Activated T-cell treated with anti-CD3 and anti-CD28 coated beads, Interleukin-2, amount 50 U/mL, for 72 hours (primary cell): ENCODE measurements at places on chromosomes 5 and 9.

- DNase-seq: no peak
These were observed 203.0 kb downstream of the TTLL11 start for GRCh38 chr9:121889990-121890563.

- DNase-seq: no peak
These were observed 205.2 kb upstream of the ZNF608 start for GRCh38 chr5:124951661-124952060.

GRCh38 chr5:67581203-67581602 lies 384.6 kb upstream of the CD180 start:
- DNase-seq: no peak

GRCh38 chr5:44935262-44935661 lies 126.5 kb downstream of the MRPS30 start:
- no peak for DNase-seq

- no peak for DNase-seq
These were observed 4.8 kb downstream of the GLIPR2 start for GRCh38 chr9:36141288-36141687.

DNA sequence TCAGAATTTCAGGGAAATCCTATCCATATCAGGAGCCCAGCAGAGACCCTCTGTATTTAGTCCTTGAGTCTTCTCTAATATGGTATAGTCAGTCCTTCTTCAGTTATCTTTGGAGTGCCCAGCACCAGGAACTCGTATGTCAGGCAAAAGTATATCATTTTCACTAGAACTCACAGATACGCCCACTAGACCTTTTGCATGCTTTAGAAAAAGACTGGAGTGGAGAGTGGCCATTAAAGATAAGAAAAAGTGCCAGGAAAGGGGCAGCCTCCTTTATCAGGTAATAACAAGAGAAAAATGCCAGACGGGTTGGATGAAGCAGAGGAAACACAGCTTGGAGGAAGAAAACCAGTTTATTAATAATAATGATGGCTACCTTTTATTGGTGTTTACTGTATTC lies 63.5 kb downstream of the GPR21 start:
- DNase-seq: no peak

DNA sequence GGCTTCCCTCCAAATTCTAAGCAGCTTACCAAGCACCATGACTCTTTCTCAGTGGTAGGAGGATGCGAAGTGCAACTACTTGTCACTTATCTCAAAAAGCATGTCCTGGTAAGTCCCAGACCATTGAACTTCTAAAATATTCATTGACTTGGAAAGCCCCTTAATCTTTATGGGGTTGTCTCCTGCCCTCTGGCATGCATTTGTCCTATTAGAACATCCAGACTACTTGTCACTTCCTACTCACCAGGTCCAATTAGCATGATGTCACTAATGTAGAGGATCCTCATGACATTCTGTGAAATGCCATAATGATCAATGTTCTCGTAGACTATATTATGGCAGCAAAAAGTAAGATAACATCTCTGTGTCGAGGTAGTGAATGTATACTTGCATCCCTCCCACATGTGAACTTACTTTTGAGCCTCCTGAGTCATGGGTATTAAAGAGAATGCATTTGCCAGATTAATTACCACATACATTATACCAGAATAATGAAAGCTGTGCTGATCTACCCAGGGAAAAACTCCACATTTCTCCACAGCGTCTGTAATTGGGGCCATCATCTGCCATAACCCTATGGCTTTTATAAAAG lies 63.5 kb upstream of the RAD23B start:
- no peak for DNase-seq

DNA sequence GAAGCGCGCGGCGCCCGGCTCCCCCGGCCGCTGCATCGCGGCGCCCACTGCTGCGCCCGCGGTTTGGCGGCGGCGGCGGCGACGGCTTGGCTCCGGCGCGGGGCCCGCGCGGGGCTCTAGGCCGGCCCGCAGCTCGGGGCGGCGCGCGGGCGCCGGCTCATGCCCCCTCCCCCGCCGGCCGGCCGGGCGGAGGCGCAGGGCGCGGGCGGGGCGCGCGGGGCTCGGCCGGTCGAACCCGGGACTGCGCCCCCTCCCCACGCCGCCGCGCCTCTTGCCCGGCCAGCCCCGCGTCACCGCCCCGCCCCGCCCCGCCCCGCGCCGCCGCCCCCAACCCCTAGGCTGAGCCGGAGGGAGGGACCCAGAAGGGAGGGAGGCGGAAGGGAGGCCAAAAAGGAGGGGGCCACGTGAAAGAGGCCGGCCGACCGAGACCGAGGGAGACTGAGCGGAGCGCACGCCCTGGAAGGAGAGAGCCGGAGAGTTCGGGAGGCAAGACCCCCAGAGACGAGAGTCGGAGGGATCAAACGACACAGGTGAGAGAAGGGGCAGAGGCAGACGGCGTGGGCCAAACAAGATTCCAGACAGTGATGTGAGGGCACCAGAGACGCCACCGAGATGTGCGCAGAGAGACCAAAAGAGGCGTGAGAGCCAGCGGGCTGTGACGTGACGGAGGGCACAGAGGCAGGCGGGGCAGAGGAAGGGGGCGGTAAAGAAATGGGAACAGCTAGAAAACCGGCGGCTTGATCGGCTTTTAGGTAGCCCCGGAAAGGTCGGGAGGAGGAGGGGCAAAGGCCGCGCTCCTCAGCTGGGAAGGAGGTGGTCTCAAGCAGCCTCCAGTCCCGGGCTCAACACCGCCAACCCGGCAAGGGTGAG lies at the start of gene BARX1:
TSS of gene BARX1 (minus strand) at position 245 of the 870 bp plus-strand sequence. CDS start at position 36, 209 bp downstream.
- DNase-seq: peak; percentile 50

DNA sequence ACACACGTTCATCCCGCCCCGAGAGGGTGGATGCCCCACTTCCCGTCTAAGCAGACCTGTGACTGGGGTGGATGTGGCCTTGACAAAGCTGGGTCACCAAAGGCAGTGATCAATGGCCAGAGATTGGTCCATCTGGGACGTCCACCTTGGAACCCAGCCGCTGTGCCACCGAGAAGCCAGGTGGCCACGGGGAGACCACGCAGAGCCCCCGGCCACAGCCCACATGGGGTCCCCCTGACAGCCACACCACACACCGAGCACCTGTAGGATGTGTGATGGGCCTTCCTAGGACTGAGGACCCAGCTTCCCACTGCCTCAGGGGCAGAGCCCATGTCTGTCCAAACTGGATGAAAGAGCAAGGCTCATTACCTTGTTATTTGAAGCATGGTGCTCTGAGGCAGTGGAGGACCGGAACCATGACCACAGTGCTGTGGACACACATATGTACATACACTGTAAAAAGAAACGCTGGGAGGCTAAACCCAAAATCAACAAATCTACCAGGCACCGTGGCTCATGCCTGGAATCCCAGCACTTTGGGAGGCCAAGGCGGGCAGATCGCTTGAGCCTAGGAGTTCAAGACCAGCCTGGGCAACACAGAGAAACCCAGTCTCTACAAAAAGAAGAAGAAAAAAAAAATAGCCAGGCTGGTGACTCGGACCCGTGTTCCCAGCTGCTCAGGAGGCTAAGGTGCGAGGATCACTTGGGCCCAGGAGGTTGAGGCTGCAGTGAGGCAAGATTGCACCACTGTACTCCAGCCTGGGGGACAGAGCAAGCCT lies 50.1 kb downstream of the MRPL36 start:
- no peak for DNase-seq

- DNase-seq: no peak
These were observed 103.2 kb downstream of the KLF4 start for GRCh38 chr9:107386396-107386795.

DNA sequence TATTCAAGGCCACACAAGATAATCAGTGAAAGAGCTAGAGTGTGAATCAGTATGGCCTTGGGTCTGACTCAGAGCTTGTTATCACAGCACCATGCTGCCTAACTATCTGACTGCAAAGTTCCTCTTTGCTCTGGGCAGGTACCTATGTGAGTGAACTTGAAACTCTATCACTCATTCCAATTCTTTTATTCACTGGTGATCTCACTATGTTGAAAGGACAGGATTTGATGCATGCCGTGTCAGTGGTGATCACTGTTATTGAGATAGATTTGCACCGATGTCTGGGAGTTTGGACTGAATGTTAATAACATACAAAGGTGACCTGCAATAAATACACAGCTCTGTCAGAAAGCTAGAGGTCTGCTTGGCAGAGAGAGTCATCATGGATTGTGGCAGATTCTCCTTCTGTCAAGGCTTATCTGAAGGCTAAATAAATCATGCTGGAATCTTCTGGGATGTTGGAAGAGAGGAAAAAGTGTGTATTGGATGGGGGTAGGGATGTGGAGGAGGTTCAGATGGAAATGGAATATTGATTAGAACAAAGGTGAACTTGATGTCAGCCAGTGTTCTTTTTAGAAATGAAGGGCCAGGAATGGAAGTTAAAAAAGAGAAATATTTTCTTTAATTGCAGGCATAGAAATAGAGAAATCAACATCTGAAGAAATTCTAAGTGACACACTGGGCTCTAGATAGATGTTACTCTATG lies 91.8 kb upstream of the TNC start:
- peak; percentile 56 for DNase-seq

DNA sequence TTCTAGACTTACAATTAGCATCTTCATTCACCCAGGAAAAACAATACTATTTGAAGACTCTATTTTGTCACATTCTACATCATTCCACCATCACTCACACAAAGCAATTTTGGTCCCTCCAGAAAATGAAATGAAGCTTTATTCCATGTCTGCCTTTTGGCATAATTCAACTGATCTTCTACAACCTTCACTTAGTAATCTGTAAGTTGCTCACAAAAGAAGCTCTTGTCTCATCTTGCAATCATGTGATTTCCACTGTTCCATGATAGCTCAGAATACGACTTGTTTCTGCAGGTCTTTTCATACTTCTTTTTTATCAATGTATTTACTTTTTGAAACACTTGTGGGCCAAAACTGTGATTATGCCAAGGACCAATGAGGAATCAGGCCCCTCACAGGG lies 261.9 kb upstream of the NR4A3 start:
- no peak for DNase-seq

GRCh38 chr5:72661405-72661804 lies 154.2 kb upstream of the ZNF366 start:
- DNase-seq: no peak

DNA sequence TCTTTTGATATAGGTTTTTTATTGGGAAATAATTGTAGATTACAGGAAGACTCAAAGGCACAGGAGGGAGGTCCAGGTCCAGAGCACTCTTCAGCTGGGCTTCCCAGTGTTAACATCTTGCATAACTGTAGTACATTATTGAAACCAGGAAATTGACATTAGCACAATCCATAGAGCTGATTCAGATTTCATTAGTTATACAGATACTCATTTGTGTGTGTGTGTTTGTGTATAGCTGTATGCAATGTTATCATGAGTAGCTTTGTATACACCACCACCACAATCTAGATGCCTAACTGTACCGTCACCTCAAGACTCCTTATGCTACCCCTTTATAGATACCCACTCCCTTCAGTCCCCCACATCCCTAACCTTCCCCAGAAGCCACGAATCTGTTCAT lies 47.9 kb downstream of the SLC36A1 start:
- DNase-seq: no peak

- no peak for DNase-seq
These were observed 91.5 kb downstream of the WDR41 start for GRCh38 chr5:77400645-77401044.

DNA sequence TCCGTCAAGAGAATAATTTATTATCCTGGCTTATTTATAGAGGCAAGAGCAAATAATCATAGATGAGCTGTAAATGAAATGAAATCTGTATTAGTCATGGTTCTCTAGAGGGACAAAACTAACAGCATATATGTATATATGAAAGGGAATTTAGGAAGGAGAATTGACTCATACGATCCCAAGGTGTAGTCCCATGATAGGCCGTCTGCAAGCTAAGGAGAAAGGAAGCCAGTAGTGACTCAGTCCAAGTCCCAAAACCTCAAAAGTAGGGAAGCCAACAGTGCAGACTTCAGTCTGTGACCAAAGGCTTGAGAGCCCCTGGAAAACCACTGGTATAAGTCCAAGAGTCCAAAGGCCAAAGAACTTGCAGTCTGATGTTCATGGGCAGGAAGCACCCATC lies 515.9 kb upstream of the CYLC2 start:
- no peak for DNase-seq

GRCh38 chr5:78984439-78985115 lies 533 bp downstream of the ARSB start:
- DNase-seq: peak; percentile 78

GRCh38 chr5:141094481-141095262 lies at the start of gene PCDHB2:
PCDHB2 (plus strand) TSS chr5:141094615; CDS start chr5:141094791, 176 bp downstream.
- DNase-seq: no peak

DNA sequence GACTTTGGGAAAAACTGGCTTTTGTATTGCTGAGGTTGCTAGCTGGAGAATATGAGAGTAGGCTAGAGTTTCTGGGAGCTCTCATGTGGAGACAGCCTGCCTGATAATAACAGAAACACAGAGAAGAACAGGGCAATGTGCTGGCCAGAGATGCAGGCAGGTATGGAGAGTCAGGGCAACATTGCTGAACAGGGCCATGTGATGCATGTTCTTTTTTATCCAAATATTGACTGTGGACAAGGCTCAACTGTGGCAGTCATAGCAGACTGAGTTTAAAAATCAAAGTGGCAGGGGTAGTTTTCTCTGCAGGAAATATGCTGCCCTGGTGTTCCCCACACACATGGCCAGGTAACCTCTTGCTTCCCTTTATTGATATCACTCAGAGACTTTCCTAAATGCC lies 381.1 kb downstream of the RASEF start:
- DNase-seq: no peak

- no peak for DNase-seq
These were observed 1977.7 kb upstream of the CDH9 start for GRCh38 chr5:29016067-29016466.

DNA sequence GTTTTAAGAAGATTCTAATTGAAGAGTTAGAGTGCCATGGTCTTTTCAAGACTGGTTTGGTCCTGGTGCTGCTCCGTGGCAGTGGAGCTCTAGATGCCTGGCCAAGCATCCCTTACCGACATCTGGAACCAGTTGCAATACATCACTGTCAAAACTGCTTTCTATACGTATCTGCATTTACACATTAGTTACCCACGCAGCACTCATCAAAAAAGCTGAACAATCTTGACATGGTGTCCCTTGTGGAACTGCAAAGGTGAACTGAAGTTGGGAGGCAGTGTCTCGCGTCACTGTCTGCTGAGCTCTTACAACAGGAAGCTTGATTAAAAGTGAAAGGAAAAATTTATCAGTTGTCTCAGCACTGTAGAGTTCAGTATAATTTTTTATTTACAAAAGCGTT lies 82.6 kb downstream of the PBX3 start:
- DNase-seq: peak; percentile 30

DNA sequence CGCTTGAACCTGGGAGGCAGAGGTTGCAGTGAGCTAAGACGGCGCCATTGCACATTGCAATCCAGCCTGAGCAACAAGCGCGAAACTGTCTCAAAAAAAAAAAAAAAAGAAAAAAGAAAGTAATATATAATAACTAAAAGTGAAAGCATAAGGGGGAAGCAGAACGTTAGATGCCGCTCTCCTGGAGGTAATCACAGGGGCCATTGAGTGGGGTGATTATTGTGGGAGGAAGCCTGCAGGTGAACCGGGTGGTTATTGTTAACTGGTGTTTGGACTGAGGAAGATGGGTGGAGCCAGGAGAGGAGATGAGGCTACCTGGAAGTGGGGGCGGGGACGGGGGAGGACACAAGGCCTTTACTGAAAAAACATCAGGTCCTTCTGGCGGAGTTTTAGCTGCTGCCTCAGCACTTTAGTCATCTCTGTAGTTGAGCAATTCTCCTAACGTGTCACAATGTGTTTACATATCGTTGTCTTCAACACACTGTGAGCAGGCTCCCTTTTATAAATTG lies 5.3 kb upstream of the TJP2 start:
- DNase-seq: peak; percentile 80
